NCI-H1694 treated with DMSO at 0.1 percent for 48 hours (cell line): ENCODE measurements at places on chromosomes 4 and X.

DNA sequence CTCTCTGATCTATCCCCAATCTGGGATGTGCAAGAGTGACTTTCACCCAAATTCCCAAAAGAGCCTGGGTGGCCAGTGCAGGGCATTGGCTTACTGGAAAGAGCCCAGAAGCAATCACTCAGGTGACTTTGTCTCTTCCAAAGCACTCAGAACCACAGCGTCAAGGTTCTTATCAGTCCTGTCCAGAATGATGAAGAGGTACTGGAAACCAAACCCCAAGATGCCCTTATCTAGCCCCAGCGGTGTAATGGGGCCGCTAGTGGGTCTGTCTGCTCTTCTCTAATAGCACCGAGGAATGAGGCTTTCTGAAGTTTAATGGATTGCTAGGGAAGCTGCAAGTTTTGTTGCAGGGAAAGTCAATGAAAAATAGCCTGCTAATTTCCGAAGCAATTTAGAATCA is 21.6 kb downstream of the CLNK start:
- DNase-seq: no peak

GRCh38 chrX:112654871-112655270 is 24.9 kb downstream of the LHFPL1 start:
- no peak for DNase-seq

GRCh38 chrX:41688835-41689234 is at the start of gene GPR34:
GPR34 (plus strand) TSS chrX:41688973; CDS start chrX:41695634, 6,661 bp downstream.
- DNase-seq: no peak

DNA sequence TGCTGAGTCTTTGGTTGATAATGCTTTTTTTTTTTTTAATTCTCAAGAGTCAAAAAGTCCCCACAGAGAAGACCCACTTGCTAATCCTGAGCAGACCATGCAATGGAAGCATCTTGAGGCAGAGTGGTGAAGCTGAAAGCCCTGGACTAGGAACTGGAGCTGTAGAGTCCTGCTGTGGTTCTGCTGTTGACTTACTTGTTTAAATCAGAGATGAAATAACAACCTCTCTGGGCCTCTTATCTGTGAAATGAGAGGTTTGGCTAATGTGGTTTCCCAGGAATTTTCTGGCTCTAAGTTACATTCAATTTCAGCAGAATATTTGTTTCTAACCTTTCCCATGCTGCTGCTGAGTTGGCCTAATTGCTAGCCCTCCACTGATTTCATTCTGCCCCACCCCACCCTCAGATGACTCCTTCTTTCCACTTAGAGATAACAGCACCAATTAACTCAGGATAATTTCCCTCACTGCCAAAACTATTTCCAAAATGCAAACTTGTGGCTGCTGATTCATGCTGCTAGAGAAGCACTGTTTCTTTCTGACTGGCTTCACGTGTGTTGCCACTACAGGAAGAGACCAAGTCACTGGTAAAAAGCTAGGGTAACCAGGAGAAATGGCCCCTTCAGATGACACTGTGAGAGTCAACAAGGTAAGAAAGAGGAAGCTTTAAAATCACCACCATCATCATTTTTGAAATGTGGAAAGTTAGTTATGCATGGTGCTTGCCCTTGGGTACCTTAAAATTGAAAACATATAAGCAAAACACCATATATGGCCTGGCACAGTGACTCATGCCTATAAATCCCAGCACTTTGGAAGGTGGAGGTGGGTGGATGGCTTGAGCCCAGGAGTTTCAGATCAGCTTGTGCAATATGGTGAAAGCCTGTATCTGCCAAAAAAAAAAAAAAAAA is 326.4 kb downstream of the DCHS2 start:
- no peak for DNase-seq

- no peak for DNase-seq
Observed at GRCh38 chr4:168488869-168489274, 8.0 kb upstream of the PALLD start.

DNA sequence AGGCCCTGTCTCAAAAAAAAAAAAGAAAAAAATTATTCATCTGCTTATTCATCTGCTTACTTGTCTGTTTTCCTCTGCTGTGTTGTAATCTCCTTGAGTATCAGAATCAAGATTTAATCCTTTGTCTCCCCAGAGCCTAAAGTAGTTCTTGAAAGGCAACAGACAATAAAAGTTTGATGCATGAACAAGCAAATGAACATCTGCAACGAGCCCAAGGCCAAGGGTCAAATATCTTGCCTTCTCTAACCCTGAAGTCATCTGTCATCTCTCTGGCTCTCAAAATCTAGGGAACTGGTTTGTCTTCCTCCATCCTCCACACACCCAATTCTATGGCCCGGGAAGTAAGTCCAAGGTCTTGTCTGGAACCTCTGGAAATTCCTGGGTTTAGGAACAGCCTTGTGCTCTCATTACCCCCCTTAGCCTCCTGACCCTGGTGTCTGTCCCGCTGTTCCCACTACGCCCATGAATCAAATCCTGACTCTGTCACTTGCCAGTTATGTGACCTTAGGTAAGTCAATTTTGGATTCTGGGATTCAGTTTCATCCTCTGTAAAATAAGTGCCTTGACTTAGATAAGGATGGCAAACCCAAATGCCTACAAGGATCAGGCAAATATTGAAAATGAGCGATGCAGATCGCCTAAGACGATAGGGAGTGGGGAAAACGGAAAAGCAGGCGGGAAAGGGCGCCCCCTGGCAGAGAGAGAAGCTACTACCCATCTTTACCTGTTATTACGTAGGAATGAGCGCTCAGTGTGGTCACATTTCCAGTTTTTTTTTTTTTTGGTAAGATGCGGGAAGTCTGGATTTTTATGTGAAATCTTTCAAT is 102.7 kb upstream of the DHX15 start:
- DNase-seq: no peak

- no peak for DNase-seq
Observed at GRCh38 chr4:1245481-1246051, 3.4 kb downstream of the CTBP1 start.

GRCh38 chrX:17298564-17298963 is 76.4 kb upstream of the NHS start:
- no peak for DNase-seq

DNA sequence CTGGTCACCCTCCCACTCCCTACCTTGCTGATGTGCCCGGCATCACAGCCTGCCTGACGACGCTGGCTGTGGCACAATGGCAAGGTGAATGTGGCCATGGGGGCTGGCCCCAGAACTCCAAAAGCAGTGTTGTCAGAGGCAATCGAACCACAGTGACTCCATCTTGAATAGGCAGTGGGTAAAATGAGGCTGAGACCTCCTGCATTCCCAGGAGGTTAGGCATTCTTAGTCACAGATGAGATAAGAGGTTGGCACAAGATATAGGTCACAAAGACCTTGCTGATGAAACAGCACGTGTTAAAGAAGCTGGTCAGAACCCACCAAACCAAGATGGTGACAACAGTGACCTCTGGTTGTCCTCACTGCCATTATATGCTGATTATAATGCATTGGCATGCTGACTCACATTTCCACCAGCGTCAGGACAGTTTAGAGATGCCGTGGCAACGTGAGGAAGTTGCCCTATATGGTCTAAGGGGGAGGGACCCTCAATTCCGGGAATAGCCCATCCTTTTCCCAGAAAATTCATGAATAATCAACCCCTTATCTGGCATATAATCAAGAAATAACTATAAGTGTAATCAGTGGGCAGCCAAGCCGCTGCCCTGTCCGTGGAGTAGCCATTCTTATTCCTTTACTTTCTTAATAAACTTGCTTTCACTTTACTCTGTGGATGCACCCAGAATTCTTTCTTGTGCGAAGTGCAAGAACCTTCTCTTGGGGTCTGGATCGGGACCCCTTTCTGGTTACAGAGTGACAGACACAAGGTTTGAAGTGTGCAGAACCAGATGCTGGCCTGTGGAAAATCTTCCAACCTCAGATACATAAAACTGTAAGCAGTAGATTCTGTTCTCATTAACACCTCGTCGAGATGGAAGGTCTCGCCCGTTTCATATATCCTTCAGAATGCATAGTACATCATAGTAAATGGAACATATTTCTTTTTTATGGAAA is 26.8 kb upstream of the CLDN24 start:
- no peak for DNase-seq

DNA sequence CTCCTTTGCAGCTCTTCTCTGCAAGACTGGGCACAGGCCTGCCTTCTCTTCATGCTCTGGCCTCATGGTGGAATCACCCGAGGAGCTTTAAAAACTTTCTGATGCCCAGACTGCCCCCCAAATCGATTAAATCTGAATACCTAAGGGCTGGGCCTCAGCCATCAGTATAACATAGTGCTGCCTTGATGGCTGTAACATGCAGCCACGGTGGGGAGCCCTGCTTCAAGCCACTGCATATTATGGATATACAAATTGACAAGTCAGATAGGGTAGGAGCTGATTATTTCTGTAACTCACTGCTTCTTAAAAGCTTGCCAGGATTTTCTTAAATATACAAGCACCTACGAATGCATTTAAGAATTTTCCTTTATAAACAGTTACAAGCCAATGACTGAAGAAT is 40.5 kb downstream of the GPM6B start:
- DNase-seq: no peak

DNA sequence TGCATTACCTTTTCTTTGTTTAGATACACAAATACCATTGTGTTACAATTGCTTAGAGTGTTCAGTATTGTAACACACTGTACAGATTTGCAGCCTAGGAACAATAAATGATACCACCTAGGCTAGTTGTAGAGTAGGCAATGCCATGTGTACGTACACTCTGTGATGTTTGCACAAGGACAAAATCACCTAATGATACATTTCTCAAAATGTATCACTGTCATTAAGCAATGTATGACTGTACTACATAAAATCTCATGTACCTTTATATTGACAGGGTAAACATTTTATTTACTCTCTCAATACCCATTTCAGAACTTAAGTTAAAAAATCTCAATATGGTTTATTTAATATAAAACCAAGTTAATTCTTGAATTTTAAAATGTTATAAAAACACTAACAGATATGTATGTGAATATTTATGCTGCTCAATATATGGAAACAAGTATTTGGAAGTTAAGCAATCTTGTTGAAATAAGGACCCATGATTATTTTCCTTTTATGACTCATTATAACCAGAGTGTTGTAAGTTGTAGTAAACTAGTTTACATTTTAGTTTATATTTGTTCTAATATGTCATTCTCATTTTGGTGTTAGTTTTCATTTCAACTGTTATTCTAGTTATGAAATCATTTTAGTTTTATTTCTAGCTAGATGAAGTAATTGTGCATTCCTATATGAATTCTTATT is 409.2 kb downstream of the TLL1 start:
- DNase-seq: no peak

- no peak for DNase-seq
Observed at GRCh38 chr4:174023641-174024040, 259.8 kb downstream of the FBXO8 start.

DNA sequence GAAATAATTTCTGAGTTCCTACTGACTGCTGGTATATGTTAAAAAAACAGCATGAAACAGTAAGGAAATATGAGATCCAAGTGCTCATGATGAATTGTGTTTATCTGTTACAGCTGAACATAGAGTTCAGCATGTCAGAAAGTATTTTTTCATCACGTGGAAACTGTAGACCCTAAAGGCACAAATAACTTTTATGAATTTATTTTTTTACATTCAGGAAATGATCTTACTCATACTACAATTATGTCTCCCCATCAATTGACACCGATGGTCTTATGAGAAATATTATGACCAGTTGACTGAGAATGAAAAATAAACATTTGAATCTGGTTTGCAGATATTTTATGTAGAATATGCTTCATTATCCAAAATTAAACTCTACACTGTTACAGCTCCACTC is 283.1 kb upstream of the SPANXN4 start:
- no peak for DNase-seq

- DNase-seq: no peak
Observed at GRCh38 chr4:105548483-105548882, 3.9 kb upstream of the ARHGEF38 start.

GRCh38 chr4:169659716-169660670 is 39.6 kb downstream of the CLCN3 start:
- peak; percentile 9 for DNase-seq

- peak; percentile 11 for DNase-seq
Observed at GRCh38 chr4:121726642-121727268, 30.0 kb upstream of the ANXA5 start.

DNA sequence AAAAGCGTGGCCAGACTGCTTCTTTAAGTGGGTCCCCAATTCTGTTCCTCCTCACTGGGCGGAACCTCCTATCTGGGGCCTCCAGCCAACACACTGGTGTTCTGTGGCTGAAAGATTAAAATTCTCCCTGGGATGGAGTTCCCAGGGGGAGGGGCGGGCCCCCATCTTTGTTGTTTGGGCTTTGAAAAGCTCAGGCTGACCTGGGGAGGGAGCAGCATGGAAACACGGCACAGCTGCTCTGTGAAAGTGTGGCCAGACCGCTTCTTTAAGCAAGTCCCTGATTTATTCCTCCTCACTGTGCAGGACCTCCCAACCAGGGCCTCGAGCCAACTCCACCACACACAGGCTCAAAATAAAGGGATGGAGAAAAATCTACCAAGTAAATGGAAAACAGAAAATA is 219.5 kb downstream of the TMEM47 start:
- no peak for DNase-seq

DNA sequence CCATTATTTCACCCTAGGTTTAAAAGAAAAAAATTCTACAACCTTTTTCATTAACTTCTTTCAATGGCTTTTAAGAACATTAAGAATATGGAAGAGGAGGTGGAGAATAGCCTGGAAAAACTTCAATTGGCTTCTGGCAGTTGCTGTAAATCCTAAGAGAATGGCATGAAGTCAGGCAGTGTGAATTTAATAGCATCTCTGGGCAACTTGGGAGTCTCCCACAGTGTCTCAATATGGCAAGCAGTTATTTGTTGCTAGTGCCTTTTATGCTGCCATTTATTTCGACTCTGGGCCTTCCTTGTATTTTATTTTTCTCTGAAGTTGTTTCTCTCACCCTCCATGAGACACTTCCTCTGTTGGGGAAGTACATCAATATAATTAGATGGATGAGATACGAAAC is 322.1 kb downstream of the CBLL2 start:
- no peak for DNase-seq

- DNase-seq: no peak
Observed at GRCh38 chrX:120244395-120244734, 6.2 kb upstream of the ZBTB33 start.

- DNase-seq: no peak
Observed at GRCh38 chr4:109879081-109879480, 31.2 kb downstream of the LRIT3 start.

GRCh38 chr4:165512424-165512823 is 133.6 kb downstream of the CPE start:
- peak; percentile 38 for DNase-seq

GRCh38 chr4:176981551-176981950 is 188.8 kb upstream of the VEGFC start:
- no peak for DNase-seq

GRCh38 chr4:518569-519083 is 19.6 kb downstream of the PIGG start:
- DNase-seq: no peak

GRCh38 chrX:52082578-52082977 is 13.6 kb upstream of the MAGED4B start:
- no peak for DNase-seq

DNA sequence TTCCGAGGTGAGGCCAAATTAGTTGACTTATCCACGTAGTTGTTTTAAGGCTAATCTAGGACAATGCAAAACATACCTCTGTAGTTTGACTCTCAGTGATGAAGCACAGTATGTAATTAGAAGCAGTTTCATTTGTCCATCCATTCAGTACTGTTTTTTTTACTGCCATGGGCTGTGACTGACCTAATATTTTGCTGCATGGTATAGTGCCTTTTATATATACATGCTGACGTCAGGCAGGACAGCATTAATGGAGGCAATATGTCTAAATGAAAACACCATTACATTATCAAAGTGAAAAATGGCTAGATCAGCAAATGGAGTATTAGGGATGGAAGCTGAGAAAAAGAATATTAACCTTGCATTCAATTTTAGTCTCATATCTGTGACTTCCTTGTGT is 66.9 kb downstream of the MFAP3L start:
- DNase-seq: no peak
